ENCODE measurements at places on chromosomes 12 and 14.
A peak's percentile ranks its signal among the peaks of the same experiment; 100 is the strongest.

DNA sequence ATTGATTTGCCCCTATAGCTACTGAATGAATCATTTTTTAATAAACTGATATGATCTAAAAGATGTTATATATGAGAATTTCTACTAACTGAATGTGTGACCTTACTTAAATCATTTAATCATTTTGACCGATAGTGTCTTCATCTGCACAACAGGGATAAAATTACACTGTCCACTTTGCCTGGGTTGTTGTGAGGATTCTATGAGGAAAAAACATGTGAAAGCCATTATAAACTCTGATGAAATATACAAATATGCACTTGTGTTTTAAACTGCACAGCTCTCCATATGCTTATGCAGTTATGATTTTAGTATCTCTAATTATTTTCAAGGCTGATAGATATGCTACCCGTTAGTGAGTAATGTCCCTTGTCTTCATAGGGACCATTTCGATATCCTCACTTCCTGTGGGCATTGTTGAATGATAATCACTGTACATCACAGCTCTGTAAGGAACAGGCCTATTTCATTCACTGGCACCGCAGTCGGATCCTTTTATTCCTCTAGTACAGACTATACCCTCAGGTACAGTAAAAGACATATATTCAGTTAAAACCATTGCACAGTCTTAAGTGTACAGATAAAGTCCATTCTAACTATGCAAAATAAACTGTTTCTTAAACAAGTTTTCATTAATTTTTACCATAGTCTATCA lies 88.7 kb upstream of the RAP1B start:
- DNase-seq: no peak

DNA sequence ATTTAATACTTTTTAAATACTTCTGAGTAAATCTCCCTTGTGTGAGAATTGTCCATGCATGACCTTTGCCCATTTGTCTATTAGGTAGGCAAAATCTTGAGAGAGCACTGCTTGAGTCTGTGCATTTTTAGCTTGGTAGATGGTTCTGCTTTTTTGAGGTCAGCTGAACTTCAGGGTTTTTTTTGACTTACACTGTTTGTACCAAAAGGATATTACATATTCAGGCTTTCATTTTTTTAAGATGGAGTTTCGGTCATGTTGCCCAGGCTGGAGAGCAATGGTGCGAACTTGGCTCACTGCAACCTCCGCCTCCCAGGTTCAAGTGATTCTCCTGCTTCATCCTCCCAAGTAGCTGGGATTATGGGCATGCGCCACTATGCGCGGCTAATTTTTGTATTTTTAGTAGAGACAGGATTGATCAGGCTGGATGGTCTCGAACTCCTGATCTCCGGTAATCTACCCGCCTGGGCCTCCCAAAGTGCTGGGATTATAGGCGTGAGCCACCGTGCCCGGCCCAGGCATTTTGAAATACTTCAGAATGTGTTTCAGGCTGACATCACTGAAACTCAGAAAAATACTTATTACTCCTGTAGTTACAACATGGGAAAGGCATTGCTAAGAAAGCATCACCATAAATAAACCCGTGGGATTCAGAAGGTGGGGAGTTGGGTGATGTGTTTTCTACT lies 11.1 kb downstream of the RASSF3 start:
- DNase-seq: no peak

DNA sequence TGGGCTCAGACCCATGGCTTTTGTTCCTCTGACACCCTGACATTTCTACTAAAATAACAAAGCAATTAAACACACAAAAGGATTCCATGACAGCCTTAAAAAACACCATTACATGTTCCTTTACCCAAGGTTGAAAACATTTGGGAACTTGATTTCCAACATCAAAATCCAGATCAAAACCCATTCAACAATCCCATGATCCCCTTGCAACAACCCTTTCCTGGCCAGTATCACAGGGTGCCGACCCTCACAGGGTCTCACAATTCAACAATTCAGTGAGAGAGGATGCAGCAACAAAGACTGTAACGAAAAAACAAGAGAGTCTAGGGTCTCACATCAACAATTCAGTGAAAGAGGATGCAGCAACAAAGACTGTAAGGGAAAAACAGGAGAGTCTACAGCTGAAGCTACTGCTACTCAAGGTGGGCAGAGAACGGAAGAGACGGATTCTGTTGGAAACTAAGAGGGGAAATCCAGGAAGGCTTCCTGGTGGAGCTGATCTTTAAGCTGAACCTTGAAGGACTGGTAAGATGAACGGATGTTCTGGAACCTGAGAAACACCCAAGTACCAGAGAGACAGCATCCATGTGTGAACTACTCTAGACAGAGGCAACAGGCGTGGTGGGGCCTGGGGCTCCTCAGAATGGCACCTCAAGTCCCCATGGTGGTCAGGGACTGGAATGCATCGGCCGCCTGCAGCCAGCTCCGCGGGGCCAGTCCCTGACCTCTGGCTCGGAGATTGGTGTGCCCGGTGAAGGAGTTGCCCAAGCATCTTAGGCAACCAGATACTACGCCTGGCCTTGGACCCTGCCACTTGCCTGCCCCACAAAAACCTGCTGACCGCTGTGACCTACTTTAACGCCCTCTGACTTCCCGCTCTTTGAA lies 22.7 kb upstream of the ZFP36L1 start:
- no peak for DNase-seq

DNA sequence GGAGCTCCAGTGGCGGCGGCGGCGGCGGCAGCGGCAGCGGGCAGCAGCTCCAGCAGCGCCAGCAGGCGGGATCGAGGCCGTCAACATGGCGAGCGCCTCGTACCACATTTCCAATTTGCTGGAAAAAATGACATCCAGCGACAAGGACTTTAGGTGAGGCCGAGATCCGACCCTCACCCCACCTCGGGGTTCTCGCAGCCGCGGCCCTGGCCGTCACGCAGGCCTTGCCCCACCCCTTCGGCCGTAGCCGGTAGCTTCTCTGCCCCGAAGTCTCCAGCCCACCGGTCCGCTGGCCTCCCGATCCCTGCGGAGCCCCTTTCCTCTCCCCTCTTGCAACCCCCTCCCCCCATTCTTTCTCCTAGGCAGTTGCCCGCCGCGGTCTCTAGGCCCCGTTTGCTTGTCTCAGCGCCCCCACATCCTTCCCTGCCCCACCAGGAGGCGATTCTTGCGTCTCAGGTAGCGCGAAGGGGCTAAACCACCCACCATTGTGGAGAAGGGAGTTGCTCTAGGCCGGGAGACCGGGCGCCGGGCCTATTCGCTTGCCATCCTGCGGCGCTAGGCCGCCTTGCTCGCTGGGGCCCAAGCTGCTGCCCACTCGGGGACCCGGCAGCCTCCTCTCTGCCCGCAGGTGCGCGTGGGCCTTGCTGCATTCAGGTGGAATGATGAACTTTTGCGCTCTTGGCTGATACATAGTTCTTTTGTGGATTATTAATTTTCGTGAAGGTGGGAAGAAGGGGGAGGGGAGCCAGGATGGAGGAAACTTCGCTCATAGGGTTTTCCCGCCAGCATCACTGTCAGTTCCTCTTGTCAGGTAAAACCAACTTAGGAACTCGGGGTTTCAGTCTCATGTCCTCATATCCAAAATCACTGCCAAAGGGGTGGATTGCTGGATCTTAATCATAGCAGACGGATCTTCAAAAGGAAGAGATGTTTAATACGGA lies 745 bp downstream of the CAND1 start:
- peak; percentile 28 for DNase-seq

GRCh38 chr14:75514673-75515628 lies 7.3 kb upstream of the BATF start:
- DNase-seq: no peak

DNA sequence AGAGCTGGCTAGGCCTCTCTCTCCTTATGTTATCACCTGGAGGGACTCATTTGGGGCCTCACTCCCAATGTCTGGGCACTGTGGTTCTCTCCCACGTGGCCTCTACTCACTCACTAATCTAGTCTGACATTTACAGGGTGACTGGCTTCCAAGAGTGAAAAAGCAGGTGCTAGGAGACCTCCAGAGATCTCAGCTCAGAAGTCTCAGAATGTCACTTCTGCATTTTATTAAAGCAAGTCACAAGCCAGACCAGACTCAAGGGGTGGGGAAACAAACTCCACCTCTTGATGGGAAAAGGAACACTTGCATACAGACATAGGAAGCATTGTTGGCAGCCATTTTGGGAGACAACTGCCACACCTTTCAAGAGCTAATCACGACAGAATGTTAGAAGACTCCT lies 175.9 kb downstream of the MON2 start:
- no peak for DNase-seq

- no peak for DNase-seq
Measured at GRCh38 chr14:81133400-81133799, 87.4 kb downstream of the GTF2A1 start.

- no peak for DNase-seq
Measured at GRCh38 chr12:129393357-129393937, 510.4 kb downstream of the TMEM132D start.
